ENCODE measurements at places on chromosomes 2 and 18.

DNA sequence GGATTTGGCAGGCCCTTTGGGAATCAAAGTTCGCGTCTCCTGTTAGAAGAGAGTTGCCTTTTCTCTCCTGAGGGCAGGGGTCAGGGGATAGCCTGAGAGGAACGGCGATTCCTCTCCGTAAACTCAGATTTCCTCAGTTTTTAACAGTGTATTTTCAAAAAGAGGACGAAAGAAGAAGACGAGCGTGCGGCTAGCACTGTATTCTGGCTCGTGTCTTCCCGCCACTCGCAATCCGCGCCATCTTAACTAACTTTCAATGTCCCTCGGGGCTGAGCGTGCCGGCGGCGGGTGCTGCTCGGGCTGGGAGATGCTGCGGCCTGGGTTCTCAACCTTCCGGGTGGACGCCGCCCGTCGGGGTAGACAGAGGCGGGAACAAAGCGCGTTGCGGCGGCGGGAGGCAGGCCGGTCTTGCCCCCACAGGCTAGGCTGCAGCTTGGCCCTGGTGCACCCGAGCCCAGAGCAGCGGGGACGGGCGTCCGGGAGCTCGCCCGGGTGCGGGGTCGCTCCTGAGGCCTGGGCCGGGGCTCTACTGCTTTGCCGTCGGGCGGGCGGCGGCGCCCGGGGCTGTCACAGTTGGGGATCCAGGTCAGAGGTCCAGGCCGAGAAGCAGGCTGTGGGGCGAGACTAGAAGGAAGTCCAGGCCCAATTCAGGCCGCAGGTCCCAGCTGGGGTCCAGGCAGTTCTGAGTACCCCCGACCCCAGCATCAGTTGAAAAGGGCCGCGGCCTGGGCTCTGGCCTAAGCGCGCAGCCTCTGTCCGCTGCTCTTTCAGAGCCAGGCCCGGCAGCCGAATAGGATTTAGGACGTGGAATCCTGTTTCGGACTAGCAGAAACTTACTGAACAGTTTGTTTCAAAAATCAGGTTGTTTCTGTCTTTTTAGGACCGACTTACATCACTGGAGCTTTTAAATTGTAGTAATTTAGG, 11.8 kb downstream of the TBR1 start:
- no peak for DNase-seq

DNA sequence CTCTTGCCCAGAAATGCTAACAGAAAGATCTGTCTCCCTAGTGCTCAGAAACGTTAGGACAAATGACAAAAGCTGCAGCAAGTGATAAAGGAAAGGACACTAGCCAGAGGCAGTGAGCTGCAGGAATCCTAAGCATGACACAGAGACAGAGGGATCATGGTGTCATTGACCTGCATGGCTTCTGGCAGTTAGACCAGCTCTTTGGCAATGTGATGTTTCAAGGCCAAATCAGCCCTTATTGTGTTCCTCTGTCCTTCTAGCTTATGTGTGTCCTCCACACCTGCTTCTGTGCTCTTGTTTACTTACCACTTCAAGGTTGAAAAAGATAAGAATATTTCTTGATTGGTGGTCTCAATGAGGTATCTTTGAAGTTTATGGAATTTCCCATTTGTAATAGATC, 120.8 kb downstream of the RHBDD1 start:
- no peak for DNase-seq

DNA sequence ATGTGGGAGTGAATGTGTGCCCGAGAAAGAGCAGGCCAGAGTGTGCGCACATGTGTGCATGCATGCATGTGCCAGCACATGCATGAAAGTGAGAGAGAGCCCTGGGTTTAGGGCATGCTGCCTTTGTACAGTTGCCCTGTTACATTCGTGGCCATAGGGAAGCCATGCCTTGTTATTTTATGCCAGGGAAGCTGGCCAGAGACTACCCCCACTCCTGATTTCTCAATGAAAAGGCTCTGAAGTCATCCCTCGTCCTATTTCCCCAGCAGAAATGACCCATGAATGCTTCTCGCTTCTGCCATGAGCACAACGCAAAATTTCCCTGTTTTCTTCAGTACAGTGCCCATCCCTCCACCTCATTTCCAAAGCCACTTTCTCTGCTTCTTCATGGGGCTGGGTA, 143.0 kb downstream of the CELF4 start:
- DNase-seq: no peak

GRCh38 chr2:218875692-218876246, 4.9 kb upstream of the WNT10A start:
- no peak for DNase-seq

GRCh38 chr2:160271171-160272086, 71.4 kb upstream of the ITGB6 start:
- peak; percentile 39 for DNase-seq

GRCh38 chr2:13543550-13543949, 826.8 kb downstream of the TRIB2 start:
- DNase-seq: no peak

DNA sequence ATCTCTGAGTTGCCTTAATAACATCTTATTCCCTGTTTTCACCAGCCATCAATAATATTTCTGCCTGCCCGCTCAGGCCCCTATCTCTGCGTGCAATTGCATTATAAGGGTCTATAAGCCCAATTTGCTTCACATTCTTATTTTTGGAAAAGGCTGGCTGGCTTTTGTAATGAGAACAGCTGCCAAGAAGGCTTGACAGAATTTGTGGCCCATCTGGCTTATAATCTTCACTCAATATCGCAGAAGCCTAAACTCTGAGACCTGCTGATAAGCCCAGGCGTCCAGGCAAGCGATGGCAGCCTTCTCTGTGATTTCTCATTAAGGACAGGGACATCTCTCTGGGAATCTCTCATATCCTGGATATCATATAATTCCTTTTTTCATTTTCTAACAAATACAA, 1618.6 kb upstream of the CELF4 start:
- DNase-seq: no peak

GRCh38 chr18:22136395-22136794, 33.0 kb upstream of the GATA6 start:
- no peak for DNase-seq

Measured in body of pancreas (tissue), 4 donors.